ENCODE measurements at places on chromosomes 1 and 21. TPM values are rescaled to one million over a fixed set of nuclear protein-coding genes. Genes with fewer than 3 reads are reported as not detected.

Gene CD2
- total RNA-seq, result 335 TPM

Gene TPTE
- total RNA-seq, result not detected

Gene OR2T33
- total RNA-seq, result not detected

Gene CCDC17
- total RNA-seq, result 1.1 TPM

Gene TTC24
- total RNA-seq, result 0.51 TPM

Gene TOMM20
- total RNA-seq, result 142 TPM

Gene FCRL1
- total RNA-seq, result not detected

Gene IVL
- not detected for total RNA-seq
